ENCODE measurements at places on chromosomes 16 and 17.
A peak's percentile ranks its signal among the peaks of the same experiment; 100 is the strongest.

- DNase-seq, result no peak
Measured at GRCh38 chr17:71110326-71110725, 941.0 kb downstream of the KCNJ2 start.

DNA sequence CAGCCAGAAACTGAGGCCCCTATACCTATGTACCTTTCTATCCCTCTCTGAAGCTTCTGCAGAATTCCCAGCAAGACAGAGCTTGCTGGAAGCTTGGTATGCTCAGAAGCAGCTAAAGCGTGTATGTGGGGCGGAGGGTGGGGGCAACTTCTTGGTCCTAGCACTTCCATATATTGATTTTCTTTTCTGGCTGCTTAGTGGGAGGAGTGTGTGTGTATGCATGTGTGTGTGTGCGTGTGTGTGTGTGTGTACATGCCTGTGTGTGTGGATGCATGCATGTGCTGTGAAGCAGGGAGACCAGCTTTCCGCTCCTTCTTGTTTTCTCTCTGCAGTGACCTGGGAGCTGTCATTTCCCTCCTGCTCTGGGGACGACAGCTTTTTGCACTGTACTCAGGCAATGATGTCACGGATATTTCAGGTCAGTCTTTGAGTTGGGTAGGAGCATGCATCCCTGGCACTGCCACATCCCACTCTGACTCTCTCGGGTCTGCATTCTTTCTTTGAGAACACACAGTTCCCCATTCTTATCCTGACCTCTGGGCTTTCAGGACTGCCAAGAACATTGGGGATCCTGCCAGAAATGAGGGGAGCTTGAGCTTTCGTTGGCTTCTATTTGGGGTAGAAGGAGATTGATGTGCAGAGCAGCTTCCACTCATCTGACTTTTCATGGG, 10.7 kb downstream of the HPR start:
- DNase-seq, result peak; percentile 60

DNA sequence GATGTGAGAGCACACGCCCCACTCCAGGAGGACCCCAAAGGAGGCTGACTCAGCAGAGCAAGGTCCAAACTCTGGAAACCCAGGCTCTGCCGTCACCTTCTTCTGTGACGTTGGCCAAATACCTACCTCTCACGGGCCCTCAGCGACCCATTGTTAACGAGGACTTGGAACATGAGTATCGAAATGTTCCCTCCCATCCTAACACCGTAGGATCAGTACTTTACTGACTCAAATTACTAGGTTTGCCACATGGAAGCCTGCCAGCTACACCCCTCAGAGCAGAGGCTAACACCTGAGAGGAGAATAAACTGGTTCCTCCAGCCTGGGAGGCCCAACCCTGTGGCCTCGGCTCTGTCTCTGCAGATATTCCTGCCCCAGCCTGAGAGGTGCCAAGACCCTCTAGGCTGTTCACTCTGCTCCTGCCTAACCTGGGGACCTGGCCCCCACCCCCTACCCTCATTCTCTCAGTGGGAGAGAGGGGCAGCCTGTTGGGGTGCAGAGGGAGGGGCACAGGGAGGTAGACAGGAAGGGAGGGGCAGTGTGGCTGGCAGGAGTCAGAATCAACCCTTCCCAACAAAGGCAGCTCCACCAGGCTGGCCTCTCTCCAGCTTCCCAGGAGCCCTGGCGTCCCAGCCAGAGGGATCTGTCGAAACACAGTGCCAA, 4.4 kb downstream of the PITPNM3 start:
- DNase-seq, result peak; percentile 9

DNA sequence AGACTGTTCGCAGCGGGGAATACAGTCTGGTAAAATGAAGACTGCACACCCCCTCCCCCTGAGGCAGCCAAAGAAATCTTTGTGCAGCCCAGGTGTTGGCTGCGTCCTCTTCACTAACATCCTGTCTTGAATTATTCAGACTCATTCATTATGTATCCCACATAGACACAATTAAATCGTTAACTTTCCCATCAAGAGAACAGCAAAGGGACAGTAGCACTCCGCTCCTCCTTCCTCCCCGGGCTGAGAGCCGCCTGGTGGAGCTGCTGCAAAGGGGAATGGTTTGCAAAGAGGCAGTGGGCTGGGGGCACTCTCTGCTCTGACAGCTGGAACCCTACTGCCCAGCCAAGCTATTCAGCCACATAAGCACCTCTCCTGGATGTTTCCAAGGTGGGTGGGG, 290.0 kb upstream of the SOX9 start:
- DNase-seq, result no peak

DNA sequence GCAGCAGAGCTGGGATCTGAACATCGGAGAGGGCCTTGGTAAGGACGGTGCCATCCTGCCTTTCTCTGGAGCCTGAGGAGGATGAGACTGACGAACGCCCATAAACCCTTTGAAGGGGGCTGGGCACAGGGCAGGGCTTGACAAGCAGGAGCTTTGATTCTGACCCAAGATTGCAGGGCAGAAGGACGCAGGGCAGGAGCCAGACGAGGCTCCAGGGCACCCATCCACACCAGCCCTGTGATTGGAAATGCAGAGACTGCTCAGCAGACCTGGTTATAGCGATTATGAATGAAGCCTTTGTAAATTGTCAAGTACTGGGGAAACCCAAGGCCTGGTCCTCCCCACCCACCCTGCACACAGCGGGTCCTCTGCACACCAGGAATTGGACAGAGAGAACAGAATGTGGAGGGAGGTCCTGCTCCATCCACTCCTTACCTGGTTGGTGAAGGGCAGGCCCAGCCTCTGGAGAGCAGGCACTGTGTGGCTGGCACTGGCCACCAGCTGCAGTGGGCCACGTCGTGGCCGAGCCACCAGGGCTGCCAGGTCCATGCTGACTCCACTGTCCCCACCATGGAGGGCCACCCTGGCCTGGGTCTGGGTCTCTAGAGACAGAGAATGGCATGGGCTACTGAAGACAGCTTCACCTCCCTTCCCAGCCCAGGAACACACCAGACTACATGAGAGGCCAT, 68.8 kb downstream of the RMI2 start:
- no peak for DNase-seq

- peak; percentile 56 for DNase-seq
Measured at GRCh38 chr16:72072514-72073342, 9.7 kb downstream of the HPR start.

GRCh38 chr17:34527136-34527907, 52.1 kb upstream of the TMEM132E start:
- no peak for DNase-seq

- DNase-seq, result no peak
Measured at GRCh38 chr17:34654276-34654880, 75.0 kb downstream of the TMEM132E start.

GRCh38 chr17:57016071-57016763, 38.3 kb downstream of the SCPEP1 start:
- no peak for DNase-seq

- DNase-seq, result no peak
Measured at GRCh38 chr17:16419929-16420271, 4.5 kb downstream of the TRPV2 start.

DNA sequence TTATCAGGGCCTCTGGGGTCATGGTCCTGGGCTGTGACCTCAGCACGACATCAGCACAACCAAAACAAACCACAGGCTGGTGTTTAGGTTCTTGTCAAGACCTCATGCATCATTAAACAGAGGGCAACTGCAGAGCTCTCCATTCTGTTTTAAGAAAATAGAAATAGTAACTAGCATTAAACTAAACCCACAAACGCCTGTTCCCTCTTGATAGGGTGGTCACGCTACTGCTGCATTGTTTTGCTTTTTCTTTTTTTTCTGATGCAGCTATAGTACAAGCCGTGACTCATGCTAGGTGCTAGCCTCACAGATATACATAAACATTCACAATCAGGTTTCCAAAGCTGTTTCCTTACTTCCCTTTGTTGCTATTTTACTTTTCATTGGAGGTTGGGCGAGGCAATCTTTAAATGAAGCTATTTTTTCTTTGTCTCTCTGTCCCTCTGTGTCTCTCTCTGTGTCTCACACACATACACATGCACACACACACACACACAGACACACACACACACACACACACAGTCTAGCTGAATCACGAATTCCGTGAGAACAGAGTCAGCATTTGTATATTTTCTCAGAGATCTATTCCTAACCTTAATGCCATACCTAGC, 310.3 kb downstream of the CDH13 start:
- no peak for DNase-seq

DNA sequence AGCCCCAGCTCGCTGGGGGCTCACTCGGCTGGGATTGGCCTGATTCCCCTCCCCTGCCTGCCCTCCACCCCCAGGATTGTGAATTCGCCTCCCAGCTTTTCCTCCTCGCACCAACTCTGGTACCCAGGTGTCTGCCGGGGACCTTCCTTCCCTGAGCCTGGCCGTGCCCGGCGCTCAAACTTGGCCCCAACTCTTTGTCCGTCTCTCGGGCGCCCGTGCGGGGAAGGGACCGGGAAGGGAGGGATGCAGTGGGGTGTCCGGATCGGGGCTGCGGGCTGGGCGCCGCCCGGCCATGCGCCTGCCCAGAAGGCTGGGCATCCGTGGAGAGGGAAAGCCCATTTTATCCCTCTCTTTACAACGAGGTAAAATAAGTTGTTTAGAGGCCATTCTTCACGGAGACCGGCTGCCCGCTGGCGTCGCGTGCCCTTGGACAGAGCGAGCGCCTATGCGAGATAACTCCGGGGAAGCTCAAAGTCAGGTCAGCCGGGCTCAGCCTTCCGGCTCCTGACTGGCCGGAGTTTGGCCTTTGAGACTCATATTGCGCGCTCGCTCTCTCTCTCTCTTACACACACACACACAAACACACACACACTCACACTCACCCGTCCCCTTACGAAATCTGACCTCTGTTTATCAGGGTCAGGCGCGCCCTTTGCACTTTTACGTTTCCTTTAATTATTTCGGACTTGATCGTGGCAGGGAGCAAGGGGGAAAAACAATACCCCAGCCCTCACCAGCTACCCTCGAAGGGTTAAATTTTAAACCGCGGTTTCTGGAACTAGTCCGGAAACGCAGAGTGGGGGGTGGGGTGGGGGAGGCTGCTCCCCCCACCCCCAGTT, 774 bp upstream of the MAF start:
- peak; percentile 38 for DNase-seq

DNA sequence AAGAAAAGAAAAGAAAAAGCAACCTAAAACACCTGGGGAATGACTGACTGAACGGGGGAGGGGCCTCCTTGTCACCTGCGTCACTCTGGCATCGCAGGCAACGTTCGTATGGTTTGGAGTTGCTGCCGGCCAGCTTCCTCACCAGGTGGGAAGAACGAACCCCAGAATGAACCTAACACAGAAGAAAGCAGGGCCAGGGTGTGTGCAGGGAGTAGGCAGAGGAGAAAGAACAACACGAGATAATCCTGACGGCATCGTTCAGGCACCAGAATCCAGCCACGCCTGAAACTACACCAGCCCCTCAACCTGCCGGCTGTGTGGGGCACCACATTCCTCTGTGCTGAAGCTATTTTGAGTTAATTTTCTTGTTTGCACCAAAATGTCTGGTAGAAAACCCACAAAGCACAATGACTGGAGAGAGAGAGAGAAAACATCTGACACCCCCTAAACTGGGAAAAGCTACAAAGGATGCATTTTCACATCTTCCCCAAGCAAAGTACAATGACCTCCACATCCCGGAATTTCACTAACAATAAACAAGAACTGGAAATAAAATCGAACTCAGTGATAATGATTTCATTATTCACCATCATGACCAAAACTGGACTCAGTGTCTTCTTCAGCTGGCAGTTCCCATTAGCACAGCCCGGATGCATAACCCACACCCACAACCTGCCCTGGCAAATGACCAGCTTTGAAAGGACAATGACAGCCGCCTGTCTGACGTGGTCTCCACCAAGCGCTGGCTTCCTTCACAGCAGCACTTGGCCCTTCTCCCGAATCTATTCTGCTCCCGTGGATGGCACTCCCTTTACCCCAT, 23.6 kb downstream of the RAB40B start:
- DNase-seq, result peak; percentile 85

DNA sequence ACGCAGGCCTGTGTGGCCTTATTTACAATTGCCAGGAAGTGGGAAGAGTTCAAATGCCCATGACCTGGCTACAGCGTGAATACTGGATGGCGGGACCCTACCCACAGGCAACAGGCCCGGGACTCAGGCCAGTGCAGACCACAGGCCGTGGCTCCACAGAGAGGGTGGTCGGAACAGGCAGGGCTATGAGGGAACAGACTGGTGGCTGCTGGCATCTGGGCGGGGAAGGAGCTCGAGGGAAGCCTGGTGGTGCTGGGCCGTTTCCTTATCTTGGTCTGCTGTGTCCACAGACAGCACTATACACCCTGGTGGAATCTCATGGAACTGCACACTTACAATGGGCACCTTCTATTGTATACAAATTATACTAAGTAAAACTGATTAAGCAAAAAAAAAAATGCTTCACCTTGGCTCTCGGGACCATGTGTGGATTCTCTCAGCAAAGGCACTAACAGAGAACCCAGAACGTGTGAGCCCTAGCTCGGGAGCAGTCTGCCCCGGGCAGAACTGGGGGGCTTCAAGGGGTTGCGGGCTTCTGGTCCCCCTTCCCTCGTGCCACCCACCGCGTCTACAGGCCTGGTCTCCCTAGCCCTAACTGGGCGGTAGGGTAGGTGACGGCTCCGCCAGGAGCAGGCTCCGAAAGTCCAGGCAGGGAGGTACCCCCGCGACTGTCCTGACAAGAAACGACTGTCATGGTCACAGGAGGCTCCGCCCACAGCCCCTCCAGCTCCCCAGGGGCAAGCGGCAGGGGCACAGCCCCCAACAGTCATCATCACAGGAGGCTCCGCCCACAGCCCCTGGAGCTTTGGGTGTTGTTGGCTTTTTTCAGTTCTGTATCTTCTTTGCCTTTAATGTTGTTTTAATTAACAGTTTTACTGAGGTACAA, 21.8 kb downstream of the CEP131 start:
- DNase-seq, result peak; percentile 59

DNA sequence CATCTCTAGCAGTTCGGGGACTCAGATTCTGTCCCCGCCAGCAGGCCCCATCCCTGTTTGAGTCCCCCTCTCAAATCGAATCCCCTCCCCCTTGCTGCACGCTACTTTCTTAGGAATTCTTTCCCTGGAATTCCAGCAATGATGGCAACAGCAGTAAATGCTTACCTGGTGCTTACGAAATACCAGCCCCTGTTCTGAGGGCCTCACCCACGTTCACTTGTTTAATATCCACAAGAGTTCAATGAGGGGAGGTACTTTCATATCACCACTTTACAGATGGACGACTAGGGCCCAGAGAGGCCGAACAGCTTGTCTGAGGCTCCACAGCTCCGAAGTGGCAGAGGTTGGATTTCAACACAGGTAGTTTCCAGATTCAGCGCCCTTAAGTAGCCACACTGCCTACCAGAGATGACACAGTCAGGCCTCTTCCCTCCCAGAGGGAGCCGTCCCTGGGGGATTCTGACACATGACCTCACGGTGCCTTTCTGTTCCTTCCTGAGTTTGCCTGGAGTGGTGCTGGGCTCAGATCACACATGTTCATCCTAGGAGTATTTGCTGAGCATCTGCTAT, 120.7 kb upstream of the GSE1 start:
- DNase-seq, result no peak

GRCh38 chr17:70059649-70060048, 15.4 kb upstream of the KCNJ16 start:
- DNase-seq, result no peak

- DNase-seq, result no peak
Measured at GRCh38 chr17:79414793-79415211, 196.0 kb downstream of the RBFOX3 start.
